ENCODE measurements at places on chromosomes 3 and 15.

DNA sequence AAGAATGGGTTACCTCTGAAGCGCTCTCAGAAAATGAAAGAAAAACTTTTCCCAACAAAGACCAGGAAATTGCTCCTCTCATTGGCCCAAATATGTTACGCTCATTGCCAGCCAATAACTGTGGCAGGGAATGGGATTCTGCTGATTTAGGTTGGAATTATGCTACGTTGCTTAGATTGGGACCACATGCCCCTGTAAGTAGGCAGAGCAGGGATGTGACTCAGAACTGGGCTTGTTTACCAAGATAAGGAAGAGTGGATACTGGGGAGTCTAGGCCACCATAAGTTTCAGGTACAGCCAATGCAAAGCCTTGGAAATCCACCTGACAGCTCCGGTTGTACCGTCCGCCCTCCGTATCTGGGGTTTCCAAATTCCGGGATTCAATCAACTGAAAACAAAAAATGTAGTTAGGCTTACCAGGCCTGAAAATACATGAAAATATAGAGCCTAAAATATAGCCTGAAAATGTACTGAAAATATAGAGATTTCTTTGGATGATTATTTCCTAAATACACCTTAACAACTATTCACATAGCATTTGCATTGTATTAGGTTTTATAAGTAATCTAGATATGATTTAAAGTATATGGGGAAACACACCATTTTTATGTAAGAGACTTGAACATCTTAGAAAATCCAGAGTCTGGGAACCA is 1.5 kb upstream of the TCF12 start:
- DNase-seq: no peak

DNA sequence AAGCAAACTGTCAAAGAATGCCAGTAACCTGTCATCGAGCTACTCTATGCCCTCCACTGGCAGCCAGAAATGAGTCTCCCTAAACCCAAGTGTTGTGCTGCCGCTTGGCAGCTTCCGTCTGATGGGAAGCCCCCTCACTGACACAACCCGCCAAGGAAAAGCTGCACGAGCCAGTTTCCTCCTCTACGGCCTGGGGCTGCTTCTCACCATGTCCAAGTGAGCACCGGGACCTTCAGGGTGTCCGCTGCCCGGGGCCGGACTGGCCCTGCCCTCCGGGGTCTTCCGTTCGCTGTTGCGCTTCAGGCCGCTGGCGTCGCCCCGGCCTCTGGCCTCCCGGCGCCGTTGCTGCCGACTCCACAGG is 490 bp downstream of the TOMM70 start:
- peak; percentile 53 for DNase-seq

GRCh38 chr15:63870487-63871209 is 36.9 kb upstream of the HERC1 start:
- no peak for DNase-seq

DNA sequence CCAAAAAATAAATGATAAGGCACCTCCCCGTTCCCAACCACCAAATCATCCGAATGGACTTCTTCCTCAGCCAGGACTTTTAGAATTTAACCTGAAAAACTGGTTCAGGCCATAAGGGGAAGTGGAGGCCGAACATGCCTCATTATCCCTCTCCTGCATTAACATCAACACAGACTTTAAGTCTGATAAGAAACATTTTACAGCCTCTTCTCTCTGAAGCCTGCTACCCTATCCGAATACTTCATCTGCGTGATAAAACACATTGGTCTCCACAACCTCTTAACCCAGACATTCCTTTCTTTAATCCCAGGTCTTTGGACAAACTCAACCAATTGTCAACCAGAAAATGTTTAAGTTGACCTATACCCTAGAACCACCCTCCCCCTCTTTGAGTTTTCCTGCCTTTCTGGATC is 850 bp upstream of the SLC41A3 start:
- DNase-seq: no peak

DNA sequence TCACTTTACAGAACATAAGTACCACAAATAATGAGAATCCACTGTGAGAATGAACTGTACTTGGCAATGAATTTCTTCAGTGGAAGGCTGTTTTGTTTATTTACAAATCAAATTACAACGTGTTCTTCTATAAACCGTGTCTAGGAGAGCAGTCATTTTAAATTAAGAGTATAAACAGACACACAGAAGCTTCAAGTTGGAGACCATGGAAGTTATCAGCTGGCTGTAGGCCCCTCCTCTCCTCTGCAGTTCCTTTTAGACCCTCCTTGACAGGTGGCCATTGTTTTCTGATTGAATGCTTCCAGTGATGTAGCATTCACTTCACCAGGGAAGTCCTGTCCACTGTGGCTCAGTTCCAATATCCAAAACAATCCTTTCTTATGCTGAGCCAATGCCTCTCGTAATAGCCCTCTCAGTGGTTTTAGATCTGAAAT is 7.3 kb upstream of the MAPK6 start:
- no peak for DNase-seq

DNA sequence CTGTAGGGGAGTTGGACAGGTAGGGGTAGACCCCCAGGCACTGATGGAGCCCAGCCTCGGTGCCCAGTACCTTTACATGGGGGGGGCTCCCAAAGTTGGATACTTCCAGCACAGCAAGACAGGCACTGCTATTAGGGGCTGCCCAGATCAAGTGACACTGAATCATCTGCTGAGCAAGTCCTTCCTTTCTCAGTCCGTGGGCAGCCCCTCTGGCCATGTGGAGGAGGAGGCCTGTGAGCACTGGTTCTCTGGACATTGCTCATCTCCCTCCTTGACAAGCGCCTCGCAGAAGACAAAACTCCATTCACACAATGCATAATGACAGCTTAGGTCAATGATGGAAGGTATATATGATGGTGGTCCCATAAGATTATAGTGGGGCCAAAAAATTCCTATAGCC is 35.7 kb downstream of the EEFSEC start:
- no peak for DNase-seq

GRCh38 chr15:47383102-47383501 is 334.2 kb upstream of the SEMA6D start:
- DNase-seq: no peak

DNA sequence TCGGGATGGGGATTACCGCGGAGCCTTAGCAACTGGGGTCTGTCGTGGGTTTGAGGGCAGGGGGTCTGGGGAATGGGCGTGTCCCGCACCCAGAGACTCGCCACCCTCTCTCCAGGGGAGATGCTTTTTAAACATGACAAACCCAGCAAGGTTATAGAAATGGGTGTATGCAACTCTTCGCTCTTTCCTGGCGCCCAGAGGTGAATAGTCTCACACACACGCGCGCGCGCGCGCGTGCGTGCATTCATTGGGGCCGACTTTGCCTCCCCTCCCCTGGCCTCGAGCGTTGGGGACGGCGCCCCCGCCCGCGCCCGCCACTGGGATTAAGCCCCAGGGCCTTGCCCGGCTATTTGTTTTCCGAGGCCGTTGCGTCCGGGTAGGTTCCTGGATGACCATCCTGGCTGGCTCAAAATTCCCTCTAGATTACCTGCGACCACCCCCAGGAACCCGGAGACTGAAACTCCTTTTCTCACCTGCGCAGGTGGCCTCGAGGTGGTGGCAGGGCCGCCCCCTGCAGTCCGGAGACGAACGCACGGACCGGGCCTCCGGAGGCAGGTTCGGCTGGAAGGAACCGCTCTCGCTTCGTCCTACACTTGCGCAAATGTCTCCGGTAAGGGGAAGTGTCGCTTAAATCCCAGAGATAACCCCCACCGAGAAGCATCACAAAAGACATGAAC is 777 bp downstream of the GPR160 start:
- peak; percentile 36 for DNase-seq

DNA sequence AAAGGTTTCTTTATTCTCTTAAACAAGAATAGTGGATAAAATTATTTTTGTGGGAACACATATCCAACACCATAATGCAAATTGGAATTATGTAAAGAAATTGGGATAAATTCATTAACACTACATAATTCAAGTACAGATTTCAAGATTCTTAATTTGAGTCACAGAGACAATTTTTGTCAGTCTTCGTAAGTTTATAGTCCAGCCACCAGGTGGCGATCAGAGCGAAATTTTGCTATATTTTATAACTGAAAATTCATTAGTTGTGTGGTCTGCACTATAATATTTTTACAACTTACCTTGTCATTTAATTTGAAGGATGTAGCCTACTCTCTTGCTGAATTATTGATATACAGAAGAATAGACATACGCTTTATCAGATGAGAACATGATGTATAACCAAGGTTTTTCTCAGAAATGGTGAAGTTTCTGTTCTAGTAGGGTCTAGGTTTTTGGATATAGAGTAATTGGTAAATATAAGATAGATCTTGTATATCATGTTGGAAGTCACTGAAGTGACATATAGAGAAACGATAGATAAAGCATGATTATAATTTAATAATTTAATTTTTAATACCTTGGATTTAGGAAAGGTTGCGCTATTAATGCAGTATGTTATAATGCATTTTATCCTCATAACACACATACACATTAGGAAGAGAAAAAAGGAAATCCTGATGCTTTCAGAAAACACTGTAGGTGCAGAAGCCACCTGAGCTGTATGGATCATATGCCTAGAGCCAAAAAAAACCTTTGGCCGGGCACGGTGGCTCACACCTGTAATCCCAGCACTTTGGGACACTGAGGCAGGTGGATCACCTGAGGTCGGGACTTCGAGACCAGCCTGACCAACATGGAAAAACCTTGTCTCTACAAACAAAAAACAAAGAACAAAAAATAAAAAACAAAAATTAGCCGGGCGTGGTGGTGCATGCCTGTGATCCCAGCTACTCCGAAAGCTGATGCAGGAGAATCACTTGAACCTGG is 31.7 kb downstream of the PLSCR4 start:
- DNase-seq: peak; percentile 48

DNA sequence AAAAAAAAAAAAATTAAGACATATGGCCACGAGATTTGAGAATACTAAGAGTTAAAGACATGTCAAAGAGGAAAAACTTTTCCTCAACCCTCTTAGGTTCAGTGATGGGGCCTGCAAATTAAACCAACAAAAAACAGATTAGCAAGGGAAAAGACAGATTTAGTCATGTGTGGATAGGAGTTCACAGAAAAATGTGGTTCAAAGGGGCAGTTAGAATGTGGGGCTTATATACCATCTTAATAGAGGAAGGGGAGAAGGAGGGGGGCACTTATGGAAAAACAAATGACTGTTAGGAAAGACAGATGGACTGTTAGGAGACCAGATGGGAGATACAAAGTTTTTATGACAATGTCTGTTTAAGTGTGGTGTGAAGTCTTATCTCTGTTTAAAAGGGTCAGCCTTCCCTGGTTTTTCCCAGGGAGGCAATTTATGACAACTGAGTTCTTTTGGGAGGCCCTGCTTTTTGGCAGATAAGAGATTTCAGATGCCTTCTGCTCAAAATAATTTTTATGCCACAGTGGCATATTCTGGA is 68.7 kb upstream of the FURIN start:
- no peak for DNase-seq

GRCh38 chr3:62433396-62433795 is 60.0 kb upstream of the FEZF2 start:
- no peak for DNase-seq

DNA sequence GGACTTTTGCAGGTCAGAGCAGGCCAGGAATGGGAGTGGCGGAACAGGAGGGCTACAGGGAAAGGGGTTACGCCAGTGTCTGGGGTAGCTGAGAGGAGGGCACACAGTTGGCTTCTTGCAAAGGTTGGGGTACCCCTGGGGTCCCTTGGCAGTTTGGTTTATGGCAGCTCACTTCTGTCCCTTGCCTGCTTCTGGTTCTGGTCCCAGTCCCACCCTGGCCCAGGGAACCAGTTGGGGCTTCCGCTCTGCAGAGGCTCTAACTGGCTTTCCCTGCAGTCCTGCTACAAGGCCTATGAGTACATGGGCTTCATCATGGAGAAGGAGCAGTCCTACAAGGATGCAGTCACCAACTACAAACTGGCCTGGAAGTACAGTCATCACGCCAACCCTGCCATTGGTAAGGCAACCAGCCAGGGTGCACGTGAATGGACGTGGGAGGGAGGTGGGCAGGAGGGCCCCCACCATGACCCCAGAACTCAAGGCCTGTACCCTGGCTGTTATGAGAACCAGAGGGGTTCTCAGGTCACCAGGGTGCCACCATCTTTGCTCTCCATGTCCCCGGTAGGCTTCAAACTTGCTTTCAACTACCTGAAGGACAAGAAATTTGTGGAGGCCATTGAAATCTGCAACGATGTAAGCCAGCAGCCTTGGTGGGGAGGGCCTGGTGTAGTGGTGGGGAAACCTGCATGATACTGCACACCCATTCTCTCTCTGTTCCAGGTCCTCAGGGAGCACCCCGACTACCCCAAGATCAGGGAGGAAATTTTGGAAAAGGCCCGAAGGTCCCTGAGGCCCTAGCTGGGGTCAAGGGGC is 15.2 kb downstream of the CSRNP1 start:
- DNase-seq: no peak

DNA sequence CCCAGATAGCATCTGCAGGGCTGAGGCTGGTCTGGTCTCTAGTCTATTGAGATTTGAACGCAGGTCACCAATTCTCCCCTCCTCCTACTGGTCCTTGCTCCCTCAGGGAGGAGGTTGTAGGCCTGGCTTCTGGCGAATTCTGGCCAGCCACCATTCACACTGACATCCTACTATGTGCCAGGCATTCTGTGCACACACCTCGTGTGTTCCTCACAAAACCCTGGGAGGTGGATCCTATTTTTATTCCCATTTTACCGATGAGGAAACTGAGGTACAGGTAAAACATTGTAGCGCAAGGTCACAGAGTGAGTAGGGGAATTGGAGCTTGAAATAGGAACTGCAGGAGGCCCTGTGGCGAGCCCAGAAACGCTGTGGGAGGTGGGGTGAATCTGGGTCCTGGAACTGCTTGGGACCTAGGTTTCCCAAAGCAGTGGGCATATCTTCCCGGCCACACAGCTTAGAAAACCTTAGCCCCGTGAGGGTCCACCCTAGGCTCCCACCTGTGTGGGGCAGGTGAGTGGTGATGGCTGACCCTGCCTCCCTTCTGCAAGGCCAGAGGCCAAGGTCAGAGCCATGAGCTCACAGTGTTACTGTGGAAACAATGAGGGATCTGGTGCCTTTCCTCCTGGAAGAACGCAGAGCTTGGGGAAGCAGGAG is 4.8 kb upstream of the ATP2B2 start:
- no peak for DNase-seq

GRCh38 chr15:22956257-22956977 is 23.8 kb downstream of the CYFIP1 start:
- DNase-seq: no peak

GRCh38 chr15:101121511-101122090 is 130.2 kb downstream of the CHSY1 start:
- DNase-seq: peak; percentile 53

DNA sequence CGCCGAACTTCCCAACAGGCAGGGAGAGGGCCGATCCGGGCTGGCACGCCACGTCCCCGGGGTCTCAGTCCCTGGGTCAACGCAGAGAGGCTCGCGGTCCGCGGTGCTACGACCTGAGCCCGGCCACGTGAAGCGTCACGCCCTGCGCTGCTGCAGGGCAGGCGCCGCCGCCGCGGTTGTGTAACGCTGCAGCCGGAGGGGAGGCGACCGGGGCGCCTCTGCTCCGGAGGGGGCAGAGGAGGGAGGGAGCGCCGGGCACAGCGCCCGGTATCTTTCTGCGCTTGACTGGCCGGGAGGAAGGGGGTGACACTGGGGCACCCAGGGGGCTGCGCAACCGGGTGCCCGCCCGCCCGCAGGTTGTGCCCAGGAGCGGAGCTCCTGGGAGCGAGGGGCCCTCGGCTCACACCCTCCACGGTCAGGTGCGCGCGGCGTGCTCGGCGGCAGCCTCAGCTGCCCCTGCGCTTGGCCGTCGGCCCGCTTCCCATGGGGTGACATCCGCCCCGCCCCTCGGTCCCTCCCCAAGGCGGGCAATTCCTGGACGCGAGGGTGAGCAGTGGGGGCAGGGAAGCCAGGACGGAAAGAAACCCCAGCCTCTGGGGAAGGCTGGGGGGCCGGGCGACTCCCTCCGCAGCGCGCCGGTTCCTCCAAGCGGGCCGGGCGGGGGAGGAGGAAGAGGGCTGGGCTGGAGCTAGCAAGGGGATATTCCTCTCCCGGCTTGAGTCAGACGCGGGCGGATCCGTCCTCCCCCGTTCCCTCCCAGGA is 852 bp upstream of the BHLHE40 start:
- peak; percentile 95 for DNase-seq

Data from stimulated activated CD8-positive, alpha-beta memory T cell treated with anti-CD3 and anti-CD28 coated beads, Interleukin-4, amount 100 ng/mL, for 48 hours (primary cell).